ENCODE measurements at places on chromosomes 16 and 17. TPM values are rescaled to one million over a fixed set of nuclear protein-coding genes. Genes with fewer than 3 reads are reported as not detected.

DNA sequence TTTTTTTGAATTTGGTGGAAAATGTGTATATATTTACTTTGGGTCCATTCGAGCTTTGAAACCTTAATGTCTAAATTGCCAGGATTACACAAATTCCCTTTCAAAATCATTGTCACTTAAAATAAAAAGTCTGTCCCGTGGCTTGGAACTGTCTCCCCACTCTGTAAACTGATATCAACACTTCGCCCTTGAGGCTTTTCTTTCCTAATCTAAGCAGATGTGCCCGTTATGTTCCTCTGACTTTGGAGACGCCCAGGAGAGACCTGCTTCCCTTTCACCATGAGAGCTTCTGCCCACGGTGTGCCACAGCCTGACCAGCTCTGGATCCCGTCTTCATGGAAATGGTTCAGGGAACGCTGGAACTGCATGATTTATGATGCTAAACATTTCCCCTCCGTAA, 151.3 kb downstream of the C16orf95 start:
- no peak for DNase-seq

DNA sequence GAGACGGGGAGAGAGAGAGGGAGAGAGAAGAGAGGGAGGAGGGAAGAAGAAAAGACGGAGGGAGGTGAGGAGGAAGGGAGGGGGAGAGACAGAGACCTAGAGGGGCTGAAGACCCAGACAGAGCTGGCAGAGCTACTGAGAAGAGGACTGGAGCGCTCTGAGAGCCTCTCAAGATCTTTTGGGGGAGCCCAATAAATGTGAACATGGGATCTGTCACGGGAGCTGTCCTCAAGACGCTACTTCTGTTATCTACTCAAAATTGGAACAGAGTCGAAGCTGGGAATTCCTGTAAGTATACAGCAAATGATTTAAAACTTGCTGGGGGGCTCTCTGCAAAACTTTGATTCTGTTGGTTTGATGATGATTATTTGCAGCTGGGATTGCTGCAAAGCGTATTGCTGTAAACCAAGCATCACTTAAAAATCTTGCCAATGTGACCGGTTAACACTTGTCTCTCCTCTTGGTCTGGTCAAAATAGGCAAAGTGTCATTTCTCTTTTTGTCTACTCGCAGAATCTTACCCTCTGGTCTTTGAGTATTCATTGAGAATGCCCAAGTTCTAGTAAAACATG, 344 bp downstream of the CNTNAP4 start:
- no peak for DNase-seq

- DNase-seq, result peak; percentile 63
Observed at GRCh38 chr17:50944054-50944901, 78.1 kb upstream of the TOB1 start.

DNA sequence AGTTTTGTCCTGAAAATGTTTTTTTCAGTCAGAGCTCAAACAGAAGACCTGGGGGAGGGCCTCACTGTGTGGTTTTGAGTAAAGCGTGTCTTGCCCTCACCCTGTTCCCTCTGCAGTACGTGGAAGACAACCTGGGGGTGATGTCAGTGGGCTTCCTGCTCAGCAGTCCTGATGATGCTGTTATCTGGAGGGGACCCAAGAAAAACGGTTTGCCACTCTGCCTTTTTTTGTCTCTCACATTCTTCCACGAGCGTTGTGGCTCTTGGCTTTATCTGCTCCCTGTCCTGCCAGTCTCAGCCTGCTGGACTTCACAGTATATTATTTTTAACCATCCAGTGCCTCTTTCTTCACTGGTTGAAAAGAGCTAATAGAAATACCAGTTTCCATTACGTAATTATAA, 12.9 kb downstream of the NUBP1 start:
- DNase-seq, result no peak

VPS25 gene
- 76.5 TPM for total RNA-seq

DNA sequence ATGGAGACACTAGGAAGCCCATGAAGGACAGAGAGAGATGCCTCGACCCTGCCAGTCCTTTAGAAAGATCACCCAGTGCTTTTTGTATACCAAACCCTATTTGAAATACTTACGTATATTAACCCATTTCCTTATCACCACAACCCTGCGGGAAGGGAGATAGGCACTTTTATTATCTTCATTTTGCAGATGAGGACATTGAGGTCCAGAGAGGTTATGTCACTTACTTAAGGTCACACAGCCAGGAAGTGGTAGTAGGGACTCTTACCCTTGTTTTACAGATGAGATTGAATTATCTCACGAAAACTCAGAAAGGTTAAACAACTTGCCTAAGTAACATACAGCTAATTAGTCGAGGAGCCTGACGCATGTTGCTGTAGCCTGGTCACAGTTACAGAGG, 38.2 kb downstream of the IL4R start:
- DNase-seq, result no peak

GRCh38 chr16:54373534-54374520, 87.2 kb upstream of the IRX3 start:
- no peak for DNase-seq

DNA sequence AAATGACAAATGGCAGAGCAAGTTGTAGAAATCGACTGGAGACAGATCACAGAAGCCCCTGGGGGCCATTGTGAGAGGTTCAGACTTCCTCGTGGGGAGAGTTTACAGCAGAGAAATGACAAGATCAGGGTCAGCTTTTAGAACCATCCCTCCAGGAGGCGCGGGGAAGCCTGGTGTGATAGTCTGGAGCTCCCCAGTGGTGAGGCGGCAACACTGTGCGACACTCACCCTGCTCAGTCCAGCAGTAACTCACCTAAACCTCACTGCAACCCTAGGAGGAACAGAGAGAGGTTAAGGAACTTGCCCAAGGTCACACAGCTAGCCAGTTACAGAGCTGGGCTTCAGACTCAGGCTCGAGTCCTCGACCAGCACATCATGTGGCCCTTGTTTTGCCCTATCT, 123.4 kb upstream of the IRX3 start:
- DNase-seq, result no peak

GRCh38 chr17:74027444-74027843, 176.0 kb upstream of the RPL38 start:
- DNase-seq, result no peak

DNA sequence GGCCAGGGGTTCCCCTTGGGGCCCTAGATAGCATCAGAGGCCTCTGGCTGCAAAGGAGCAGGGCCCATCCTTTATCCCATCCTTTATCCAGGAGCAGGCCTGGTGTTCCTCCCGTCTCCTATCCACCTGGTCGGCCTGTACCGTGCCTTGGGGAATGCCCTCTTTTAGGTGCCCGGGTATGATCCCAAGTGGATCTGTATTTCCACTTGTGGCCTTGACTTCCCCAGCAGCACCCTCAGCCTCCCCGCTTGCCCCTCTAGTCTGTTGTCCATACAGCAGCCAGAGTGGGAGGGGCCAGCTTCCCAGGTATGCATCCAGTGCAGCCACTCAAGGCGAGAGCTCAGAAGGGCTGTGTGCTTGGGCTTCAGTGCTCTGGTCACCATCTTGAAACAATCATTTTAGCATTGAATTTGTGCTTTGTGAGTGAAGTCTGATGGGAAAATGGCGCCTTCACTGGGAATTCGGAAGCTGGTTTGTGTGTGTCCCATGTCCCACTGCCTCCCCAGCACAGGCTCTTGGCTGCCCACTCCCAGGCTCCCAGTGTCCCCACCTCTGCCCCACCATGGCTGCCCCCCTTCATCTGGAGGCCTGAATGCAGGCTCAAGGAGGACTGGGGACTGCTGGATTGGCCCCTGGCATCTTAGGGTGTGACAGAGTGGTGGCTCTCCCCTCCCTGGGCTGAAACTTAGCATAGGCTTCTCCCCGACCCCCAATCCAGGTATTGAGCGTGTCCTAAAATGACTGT, 3.3 kb upstream of the RNF112 start:
- no peak for DNase-seq

LRRC46 gene
- 1.3 TPM for total RNA-seq

All from progenitor cell of endocrine pancreas (in vitro differentiated cells).